ENCODE measurements at places on chromosomes 2 and 18.

DNA sequence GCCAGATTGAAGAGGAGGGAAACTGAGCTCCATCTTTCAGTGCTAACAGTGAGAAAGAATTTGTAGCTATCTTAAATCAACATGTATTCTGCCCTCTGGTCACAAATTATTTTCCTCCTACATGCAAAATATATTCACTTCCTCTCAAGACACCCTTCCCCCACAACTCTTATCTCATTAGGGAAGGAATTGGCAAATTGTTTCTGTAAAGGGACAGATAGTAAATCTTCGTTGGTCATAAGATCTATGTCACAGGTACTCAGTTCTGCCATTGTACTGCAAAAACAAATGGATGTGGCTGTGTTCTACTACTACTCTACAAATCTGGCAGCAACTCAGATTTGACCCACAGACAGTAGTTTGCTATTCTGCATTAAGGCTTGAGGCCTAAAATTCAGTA, 53.0 kb upstream of the CYP20A1 start:
- no peak for DNase-seq

- no peak for DNase-seq
Observed at GRCh38 chr2:230403746-230404145, 12.3 kb upstream of the SP100 start.

- no peak for DNase-seq
Observed at GRCh38 chr2:43464590-43464989, 131.2 kb downstream of the THADA start.

DNA sequence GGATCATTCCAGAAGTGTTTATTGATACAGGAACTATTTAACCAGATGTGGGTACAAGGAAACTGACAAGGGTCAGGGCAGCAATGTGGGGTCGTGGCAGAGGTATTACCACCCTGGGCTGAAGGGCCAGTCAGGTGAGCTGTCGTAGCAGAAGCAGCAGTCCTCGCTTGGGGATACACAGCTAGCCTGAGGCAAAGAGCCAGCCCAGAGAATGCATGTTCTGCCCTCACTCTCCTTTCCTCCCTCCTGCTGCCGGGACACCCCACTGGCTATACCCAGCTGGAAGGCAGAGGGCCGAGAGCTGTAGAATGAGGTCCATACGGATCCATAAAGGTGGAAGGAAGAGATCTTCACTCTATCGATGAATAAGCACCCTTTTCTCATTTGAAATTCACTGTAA, 32.2 kb upstream of the GBX2 start:
- no peak for DNase-seq

GRCh38 chr2:170716851-170717598, 1.9 kb downstream of the SP5 start:
- no peak for DNase-seq

- no peak for DNase-seq
Observed at GRCh38 chr2:132941296-132942020, 271.5 kb upstream of the LYPD1 start.
